Stimulated activated CD4-positive, alpha-beta T cell treated with anti-CD3 and anti-CD28 coated beads, Interleukin-1b, Interleukin-23, amount 100 ng/mL, for 4 hours (primary cell): ENCODE measurements at places on chromosomes 11 and 22.

DNA sequence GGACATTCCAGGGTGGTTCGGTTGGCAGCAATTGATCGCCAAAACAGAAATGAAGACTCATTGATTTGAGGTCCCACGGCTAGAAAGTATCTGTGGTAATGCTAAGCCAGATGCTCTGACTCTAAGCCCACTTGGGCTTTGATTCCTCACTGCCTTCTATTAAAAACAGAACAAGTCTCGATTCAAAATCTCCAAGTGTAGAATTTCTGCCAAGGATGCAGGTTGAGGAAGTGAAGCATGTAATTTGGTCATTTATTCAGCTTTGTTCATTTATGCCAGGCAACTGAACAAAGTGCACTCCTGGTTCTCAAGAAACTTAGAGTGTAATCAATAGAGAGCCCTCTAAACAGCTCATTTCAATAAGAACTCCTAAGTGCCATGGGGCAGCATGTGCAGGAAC, 2.3 kb upstream of the CEP295 start:
- DNase-seq, result no peak

DNA sequence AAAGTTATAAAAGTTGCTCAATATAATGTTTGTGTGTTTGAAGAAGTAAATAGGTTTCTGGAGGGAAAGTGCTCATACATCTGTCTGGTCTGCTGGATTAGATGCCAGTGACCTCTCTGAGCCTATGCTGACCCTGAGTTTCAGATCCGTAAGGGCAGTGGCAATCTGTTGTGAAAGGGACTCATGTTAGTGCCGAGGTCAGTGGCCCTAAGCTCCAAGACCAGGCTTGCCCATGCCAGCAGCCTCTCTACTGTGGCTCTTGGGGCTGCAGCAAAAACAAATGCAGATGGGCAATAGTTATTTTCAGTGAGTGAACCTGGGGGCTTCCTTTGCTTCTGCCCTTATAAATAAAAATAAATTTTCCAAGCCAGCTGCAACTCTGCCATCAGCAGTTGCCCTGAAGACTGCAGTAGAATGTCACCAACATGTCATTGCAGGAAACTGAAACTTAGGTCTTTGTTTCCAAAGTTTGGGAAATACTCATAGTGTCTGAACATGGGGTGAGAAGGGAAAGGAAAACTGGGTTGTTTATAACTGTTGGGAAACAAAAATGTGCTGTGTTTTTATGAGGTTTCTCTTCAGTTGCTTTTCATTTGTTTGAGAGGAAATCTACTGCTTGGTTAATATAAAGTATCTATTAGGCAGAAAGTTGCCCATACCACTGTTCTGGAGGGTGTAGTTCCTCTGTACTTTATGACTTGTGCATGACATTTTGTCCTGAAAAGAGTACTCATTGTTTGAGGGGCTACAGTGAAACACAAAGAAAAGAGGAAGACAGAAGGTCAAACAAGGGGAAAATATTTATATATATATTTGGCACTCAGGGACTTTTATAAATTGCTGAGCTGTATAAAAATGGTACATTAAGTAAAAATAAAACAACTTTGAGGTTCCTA, 9.5 kb upstream of the MS4A4E start:
- no peak for DNase-seq

DNA sequence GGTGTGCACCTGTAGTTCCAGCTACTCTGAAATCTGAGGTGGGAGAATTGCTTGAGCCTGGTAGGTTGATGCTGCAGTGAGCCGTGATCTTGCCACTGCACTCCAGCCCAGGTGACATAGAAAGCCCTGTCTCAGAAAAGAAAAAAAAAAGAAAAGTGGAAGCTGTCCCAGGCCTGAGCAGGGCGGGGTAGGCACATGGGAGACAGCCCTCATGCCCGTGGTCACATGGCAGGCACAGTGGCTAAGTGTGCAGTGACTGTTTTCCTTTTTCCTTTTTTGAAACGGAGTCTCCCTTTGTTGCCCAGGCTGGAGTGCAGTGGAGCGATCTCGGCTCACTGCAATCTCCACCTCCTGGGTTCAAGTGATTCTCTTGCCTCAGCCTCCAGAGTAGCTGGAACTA, 7.8 kb downstream of the OTUB1 start:
- DNase-seq, result no peak

GRCh38 chr22:47901911-47902310, 1139.5 kb downstream of the TBC1D22A start:
- DNase-seq, result no peak

DNA sequence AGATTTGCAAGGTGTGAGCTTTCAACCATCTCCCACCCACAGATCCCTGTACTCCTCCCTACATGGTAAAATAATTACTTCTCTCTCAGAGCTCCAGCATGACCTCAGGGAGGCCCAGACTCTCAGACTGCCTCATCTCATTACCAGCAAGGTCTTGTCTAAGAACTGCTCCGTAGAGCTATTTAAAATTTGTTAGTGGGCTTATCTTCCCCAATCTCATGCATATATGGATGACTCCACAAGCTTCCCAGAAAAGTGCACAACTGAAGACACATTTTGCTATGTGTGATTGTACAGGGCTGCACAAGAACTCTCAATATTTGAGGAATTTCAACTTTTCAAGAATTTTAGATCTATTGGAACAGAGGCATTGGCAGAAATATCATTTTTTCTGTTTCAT, 230.3 kb downstream of the CSNK2A3 start:
- DNase-seq, result no peak

DNA sequence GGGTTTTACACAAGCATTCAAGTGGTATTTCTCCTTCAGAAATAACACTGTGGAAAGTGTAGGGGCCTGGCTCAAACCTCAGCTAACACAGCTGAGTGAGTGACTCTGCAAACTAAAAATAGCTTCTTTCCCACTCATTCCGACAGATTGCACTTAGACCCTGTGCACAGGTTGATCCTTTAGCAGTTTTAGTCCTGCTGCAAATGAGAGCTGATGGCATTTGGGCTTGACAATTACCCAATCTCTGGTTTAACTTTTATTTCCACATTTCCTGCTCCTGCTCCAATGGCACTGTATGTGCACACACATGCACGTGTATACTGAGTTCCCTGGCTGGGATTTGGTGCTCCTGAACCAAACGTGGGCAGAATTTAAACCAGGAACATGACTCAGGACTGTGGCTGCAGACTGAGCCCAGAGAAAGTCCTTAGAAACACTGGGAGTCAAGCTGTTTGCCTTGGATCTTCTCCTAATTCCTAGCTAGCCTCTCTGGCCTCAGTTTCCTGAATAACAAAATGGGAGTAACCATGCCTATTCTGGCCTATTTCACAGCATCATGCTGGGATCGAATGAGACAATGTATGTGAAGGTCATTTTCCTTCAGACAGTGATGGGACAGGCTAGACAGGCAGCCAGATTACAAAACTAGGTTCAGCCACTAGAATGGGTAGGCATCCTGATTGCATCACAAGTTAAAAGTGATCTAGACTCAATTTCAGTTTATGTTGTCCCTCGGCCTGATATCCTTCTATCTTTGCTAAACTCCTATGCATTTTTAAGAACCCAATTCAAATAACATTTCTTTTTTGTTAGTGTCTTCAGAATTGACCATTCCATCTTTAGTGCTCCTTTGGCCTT, 58.2 kb downstream of the SERGEF start:
- no peak for DNase-seq

DNA sequence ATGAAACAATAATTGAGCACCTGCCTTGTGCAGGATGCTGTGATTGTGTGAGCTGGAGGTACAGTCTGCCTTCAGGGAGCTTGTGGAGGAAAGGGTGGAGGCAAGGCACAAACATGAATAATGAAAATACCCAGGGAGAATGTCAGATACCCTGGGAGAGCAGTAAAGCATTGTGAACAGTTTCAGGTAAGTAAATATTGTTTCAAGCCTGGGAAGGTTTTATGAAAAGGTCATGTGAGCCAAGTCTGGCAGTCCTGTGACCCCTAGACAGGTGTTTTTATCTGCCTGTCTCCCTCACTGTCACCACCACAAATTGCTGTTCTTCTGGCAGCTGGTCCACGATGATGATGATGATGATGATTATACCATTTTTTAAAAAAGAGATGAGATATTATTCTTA, 32.0 kb downstream of the SPECC1L start:
- DNase-seq, result no peak

DNA sequence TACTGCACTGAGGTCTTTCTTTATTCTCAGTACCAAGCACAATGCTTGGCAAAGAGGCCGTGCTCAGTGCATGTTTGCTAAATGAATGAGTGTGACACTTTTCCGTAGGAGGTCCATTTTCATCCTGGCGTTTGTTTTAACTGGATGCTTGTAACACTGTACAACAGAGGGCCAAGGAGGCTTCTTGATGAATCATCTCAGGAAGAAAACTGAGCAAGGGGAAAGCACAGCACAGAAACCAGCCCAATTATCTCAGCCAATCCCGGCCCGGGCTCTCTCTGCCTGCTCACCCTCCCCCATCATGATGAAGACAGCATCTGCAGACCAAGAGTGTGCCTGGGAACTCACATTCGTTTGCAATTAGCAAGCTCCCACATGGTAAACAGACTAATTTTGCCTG, 570.3 kb downstream of the OPCML start:
- DNase-seq, result no peak

DNA sequence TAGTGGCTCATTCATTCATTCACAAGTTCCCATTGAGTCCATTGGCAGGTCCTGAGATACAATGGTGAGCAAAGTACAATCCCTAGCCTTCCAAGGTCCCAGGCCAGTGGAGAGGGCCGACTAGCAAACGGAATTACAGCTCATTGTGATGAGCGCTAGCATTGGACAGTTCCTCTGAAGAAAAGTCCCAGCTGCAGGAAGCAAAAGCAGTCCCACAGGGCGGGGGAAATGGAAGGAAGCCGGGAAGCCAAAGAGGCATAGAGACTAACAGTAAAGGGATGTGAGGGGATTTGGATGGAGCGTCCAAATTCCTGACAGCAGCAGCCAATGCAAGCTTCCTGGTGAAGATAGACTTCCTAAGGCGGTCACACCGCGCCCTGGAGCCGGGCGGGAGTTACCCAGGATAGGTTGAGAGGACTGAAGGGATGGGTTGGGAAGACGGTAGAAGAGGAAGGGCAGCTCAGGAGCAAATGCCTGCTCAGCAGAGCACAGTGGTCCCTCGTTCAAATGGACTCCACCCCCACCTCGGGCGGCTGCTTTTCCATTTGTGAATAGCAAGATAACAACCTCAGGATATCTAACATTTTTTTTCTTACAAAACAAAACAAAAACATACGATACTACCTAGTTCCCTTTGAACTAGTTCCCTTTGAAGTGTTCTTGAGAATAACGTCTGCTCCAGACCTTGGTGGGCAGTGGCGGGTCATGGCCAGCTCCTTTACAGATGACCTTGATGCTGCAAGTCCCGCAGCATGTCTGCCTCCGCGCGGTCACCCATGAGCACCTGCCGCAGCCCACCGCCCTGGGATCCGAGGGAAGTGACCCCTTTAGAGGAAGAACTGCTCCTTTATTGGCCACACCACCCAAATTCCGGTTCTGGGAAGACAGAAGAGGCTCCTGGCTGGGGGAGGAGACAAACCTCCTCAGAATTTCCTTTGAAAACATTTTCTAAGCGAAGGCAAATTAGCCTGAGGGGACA, 132.9 kb downstream of the RASSF10 start:
- no peak for DNase-seq

DNA sequence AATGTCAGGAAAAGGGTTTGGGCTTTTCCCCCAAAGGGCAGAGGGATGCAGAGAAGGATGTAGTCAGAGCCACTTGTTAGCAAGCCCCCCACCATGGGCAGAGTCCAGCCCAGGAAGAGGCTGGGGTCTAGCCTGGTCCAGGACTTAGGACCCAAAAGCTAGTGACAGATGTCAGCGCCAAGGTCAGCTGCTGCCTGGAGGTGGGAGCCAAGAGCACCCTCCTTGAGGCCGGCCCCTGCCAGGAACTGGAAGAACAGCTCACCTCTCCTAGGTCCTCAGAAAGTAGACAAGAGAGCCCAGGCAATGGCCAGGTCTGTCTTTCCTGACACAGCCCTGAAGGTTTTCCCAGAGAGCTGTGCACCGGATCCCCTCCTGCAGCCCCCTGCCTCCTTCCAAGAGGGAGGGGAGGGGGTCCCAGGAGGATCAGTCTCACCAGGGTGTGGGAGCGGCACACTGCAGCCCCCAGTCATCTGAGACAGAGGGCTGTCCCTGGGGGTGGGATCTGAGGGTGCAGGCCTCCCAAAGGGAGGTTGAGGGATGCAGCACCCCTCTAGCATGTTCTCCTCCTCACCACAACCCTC, 14.6 kb upstream of the ARHGEF17 start:
- DNase-seq, result no peak

DNA sequence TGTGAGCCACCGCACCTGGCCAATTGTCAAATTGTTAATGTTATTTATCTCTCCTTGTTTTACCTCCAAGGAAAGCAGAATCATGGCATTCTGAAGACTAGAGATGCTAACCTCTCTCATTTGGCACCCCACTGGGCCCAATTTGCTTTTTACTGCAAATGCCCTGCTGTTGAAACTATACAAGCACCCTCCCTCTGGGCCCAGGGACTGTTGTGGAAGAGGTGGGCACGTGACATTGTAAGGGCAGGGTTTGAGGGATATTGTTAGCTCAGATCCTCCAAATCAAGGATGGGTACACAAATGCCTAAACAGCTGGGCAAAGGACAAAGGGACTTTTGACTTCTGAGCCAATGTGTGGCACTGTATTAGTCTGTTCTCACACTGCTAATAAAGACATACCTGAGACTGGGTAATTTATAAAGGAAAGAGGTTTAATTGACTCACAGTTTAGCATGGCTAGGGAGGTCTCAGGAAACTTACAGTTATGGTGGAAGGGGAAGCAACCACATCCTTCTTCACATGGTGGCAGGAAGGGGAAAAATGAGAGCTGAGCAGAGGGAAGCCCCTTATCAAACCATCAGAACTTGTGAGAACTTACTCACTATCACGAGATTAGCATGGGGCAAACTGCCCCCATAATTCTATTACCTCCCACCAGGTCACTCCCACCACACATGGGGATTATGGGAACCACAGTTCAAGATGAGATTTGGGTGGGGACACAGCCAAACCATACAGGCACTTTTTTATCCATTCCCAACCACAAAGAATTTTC, 6.5 kb upstream of the ALDH3B2 start:
- DNase-seq, result no peak

DNA sequence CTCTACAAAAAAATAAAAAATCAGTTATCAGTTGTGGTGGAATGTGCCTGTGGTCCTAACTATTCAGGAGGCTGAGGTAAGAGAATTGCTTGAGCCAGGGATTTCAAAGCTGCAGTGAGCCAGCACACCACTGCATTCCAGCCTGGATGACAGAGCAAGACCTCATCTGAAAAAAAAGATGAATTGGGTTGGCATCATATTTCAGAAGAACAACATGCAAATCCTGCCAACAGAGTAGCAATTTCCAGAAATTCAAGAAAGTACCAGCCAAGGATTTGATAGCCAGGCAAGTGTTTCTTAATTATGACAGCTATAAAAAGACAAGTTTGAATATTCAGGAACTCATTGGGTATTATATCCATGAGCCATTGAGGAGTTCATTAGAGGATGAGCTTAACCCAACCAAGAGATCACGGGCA, 75.2 kb downstream of the USP47 start:
- no peak for DNase-seq

GRCh38 chr22:17493419-17493981, 69.8 kb upstream of the SLC25A18 start:
- DNase-seq, result no peak

- no peak for DNase-seq
These were observed 231.9 kb upstream of the E2F8 start for GRCh38 chr11:19472679-19473078.

GRCh38 chr11:19803506-19803998, 90.9 kb downstream of the NAV2 start:
- no peak for DNase-seq

- no peak for DNase-seq
These were observed 39.3 kb upstream of the MYO18B start for GRCh38 chr22:25702571-25703167.

GRCh38 chr11:86052693-86053641, 15.9 kb downstream of the PICALM start:
- no peak for DNase-seq
